ENCODE measurements at places on chromosomes 2 and 18. TPM values are rescaled to one million over a fixed set of nuclear protein-coding genes. Genes with fewer than 3 reads are reported as not detected.

DNA sequence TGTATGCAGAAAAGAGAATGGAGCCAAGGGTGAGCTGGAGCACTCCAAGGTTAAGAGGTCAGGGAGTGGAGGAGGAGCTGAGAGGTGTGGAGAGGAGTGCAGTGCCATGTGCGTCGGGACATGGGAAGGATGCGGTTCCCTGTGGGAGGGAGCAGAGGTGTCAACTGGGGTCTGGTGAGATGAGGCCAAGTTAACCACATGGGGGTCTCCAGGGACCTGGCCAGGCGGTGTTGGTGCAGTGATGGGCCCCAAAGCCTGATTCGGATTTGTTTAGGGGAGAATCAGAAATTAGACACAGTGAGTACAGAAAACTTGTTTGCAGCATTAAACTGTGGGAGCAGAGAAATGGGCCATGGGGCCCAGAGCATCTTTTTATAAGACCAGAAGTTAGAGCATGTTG lies 210.5 kb downstream of the LDLRAD4 start:
- DNase-seq: no peak

Gene CHPF
- total RNA-seq: 117 TPM

- no peak for DNase-seq
Observed at GRCh38 chr18:36456622-36457021, 159.1 kb downstream of the FHOD3 start.

Gene FBXO15
- 0.71 TPM for total RNA-seq

GRCh38 chr2:140502951-140503630 lies 1627.7 kb downstream of the LRP1B start:
- peak; percentile 57 for DNase-seq

DNA sequence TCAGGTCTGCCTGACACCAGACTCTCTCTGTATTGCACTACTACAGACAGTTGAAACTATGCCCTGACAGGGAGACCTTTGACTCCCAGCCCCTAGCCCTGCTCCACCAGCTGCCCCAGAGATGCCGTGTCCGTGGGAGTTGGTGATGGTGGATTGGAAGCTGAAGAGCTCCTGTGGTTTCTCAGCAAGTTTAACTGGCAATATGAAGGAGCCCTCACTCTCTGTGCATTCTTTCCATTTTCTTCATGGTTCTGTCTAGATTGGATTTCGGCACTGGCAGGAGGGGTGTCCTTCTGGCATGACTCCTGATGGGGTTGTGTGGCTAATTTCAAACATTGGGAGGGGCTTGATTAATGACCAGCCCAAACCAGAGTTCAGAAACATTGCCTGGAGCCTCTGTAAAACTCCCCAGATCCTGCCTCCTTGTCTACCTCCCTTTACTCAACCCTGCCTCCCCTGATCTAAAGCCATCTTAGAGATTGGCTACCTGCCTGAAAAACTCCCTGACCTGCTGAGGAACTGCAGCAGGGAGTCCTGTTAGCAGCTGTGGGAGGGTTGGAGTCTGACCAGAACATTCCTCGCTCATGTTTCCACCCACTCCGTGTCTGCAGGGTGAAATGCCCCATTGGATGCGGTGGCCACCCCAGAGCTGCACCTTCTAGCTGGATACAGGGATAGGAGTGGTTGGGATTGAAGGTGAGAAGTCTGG lies 206.9 kb upstream of the SPRED2 start:
- peak; percentile 73 for DNase-seq

DNA sequence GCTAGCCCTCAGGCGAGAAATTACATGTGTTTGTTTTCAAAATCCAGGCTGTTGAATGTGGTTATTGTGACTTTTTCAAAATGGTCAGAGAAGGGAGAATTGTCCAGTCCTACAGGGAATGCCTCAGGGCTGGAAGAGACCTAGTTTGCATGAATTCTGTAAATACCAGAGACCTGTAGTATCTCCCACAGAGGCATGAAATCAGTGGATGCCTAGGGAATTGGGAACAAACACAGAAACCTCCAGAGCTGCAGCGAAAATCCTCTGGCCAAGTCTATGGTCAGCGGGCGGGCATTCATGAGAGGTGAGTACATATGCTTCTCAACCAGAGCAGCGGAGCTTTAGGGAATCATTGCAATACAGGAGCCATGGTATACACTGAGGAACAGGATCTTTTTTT lies 1596.5 kb upstream of the NXPH2 start:
- DNase-seq: peak; percentile 4

Gene UNC80
- total RNA-seq: not detected

Gene CYP26B1
- total RNA-seq: 6.8 TPM

- DNase-seq: no peak
Observed at GRCh38 chr2:207546822-207547221, 17.1 kb downstream of the CREB1 start.

Gene SLC4A3
- 2.6 TPM for total RNA-seq

DNA sequence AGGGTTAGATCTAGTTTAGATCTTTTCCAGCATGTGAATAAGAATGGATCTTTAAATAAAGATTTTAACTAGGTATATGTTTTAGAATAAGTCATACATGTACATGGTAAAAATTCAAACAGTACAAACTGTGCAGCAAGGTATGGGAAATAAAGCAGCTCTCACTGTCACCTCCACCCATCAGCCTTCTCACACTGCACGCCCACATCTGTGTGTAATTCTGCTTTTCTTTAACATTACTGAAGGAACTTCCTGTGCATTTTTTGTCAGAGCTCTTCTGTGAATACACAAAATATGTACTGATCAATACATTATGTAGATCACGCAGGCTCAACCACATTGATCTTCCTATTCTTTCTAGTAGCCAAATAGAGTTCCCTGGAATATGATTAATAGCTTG lies 3.4 kb downstream of the CASP8 start:
- no peak for DNase-seq

Gene BCL2
- not detected for total RNA-seq

DNA sequence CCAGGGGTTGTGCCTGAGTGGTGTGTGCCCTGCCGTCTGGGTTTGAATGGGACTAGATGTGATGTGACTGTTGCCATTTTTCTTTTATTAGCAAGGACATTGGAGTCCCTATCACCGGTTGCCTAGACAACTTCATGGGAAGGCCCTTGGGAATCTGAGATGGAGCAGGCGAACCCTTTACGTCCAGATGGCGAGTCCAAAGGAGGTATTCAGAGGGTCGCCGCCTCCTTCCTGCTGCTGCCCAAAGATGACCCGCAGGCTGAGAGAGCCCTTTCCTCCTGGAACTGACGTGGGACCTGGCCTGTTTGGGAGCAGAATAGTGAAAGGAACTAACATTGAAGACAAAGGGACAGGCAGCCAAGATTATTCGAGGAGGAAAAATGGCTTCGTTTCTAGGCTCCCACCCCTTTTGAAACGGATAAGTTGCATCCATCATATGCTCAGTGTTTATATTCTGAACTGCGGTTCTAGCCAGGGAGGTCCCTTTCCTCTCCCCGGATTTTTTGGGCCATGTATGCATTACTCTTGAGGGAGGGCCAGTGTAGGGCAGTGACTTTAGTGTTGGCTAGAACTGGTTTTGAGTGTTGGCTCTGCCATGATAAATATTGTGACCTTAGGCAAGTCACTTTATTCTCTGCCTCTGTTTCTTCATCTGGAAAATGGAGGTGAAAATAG lies 673 bp downstream of the CENPO start:
- DNase-seq: peak; percentile 62

DNA sequence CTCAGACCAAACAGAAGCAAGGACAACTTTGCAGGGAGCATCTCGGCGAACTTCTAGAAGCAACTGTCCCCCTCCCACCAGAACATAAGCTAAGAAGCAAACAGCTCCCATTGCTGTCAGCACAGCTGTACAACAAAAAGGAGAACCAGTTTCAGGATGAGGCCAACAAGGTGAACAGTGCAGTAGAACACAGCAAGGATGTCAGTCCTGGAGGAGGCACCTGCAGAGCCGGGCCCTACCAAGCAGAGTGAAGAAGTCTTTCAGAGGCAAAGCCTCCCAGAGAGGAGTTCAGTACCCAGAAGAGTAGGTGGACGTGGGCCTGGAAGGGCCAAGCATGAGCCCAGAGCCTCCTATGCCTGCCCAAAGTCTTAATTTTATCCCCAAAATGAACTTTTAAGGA lies 1.0 kb downstream of the PASK start:
- no peak for DNase-seq

Gene MTA3
- 25.0 TPM for total RNA-seq

DNA sequence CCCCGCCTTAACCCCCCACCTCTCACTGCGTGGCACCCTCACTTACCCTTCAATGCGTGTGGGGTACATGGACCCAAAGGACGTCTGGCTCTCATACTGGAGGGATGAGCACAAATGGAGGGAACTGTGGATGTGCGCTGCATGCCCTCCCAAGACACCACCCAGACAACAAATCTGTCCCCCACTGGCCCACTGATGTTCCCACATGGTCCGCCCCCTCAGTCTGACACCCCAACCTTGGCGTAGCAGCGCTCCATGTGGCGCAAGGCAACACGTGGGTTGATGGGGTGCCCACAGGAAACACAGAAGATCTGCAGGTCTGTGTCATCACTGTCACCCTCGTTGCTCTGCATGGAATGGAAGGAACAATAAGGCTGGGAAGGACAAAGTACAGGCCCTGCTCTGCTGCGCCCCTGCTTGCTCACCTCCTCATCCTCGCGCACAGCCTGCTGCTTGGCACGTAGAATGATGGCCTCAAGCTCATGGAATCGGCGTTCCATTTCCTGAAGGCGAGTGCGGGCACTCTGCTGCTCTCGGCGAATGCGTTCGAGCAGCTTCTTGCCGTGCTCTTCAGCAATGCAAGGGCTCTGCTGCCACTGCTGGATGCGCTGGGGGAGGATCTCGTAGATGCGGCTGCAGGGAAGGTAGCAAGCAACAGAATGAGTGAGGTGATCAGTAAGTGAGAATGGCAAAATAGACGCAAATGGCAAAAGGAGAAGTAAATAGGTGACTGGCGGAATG lies 2.3 kb upstream of the MBD1 start:
- DNase-seq: no peak

DNA sequence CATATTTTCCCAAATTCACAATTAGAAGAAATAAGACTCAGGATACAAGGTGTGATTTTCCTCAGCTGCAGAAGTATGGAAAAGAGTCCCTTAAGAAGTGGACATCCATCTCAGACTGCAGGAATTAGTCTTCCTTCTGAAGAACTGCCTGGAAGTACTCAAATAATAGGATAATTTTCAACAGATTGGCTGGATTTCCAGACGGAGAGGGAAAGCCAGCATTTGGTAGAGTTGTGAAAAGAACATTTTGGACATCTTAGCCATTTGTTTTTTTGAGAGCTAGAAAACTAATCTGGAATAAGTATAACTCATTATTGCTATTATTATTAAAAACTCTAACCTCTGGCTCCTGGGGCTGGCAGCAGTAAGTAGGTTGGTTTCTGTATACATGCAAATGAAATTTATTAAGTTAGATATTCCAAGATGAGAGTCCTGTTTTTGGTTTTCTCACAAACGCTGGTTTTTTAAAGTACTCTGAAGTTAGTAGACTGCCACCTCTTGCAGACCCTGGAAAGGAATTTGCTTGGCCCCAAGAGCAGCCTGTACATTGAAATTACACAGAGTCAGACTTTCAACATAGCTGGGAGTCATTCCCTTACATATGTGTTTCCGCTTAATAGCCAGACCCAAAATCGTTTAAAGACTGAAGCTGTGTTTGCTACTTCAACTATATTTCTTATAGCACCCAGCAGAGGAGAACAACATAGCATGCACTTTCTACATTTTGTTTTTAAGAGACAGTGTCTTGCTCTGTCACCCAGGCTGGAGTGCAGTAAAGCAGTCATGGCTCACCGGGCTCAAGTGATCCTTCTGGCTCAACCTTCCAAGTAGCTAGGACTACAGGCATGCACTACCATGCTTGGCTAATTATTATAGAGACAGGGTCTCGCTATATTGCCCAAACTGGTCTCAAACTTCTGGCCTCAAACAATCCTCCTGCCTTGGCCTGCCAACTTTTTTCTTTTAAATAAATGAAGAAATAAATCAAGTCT lies 142.4 kb downstream of the THADA start:
- no peak for DNase-seq

Gene R3HDM1
- total RNA-seq: 13.9 TPM

DNA sequence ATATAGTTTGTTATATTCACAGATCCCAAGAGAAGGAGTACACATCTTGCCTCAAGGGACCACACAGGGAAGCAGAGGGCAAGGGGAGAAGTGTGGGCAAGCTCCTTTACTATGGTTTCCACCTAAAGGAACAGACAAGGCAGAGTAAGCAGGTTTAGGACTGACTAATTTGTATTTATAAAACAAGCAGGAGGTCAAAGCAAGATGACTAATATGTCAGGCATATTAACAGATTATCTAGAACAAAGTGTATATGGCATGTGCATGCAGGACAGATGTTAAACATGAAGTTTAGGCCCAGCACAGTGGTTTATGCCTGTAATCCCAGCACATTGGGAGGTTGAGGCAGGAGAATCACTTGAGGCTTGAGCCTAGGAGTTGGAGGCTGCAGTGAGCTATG lies 3.7 kb upstream of the LRP2 start:
- no peak for DNase-seq

DNA sequence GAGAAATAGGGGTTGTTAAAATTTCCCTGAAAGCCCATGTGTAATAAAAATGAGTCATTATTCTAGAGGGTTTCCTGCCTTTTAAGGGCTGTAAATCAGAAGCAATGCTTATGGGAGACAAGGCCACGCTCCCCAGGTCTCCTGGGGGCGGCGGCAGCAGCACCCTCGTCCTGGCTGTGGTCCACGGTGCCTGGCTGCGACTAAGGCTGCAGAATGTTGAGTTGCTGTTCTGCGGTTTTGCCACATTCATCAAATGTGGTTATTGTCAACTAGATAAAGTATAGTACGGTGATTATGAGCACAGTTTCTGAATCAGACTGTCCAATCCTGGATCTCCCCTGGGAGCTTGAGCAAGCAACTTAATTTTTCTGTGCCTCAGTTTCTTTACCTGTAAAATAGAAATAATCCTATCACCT lies 11.9 kb upstream of the AGFG1 start:
- DNase-seq: peak; percentile 97

- DNase-seq: no peak
Observed at GRCh38 chr18:48763719-48764100, 187.1 kb downstream of the SMAD7 start.

DNA sequence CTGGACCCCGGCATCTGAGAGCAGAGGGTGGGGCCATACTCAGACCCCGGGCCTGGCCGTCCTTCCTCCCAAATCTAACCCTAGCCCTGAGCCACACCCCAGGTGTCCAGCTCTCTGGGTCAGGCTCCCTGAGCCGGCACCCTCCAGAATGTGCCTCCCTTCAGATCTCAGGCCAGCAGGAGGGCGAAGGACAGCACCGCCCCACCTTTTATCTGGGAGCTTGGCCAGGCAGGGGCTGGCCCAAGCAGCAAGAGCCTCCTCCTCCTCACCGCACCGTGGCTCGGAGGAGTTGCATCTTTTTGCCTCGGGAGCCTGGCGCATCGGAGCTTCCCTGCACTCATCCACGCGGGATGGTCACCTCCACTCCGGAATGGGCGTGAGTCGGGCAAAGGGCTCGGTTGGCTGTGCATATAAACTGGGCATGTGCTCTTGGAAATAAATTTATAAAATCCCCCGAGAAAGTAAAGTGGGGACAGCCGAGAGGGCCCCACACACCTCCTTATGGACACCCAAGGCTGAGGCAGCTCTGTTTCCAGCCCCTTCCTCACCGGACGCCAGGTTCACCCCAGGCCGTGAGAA lies 69.1 kb upstream of the CTDP1 start:
- no peak for DNase-seq

- DNase-seq: peak; percentile 83
Observed at GRCh38 chr18:51070545-51070944, 40.5 kb downstream of the SMAD4 start.

- DNase-seq: no peak
Observed at GRCh38 chr2:212960336-212960735, 191.1 kb downstream of the IKZF2 start.

GRCh38 chr2:129296806-129297205 lies 682.7 kb upstream of the RAB6C start:
- DNase-seq: no peak
